ENCODE measurements at places on chromosomes 11 and 22.

- no peak for DNase-seq
These were observed 187.5 kb downstream of the IGLL1 start for GRCh38 chr22:23392420-23393121.

DNA sequence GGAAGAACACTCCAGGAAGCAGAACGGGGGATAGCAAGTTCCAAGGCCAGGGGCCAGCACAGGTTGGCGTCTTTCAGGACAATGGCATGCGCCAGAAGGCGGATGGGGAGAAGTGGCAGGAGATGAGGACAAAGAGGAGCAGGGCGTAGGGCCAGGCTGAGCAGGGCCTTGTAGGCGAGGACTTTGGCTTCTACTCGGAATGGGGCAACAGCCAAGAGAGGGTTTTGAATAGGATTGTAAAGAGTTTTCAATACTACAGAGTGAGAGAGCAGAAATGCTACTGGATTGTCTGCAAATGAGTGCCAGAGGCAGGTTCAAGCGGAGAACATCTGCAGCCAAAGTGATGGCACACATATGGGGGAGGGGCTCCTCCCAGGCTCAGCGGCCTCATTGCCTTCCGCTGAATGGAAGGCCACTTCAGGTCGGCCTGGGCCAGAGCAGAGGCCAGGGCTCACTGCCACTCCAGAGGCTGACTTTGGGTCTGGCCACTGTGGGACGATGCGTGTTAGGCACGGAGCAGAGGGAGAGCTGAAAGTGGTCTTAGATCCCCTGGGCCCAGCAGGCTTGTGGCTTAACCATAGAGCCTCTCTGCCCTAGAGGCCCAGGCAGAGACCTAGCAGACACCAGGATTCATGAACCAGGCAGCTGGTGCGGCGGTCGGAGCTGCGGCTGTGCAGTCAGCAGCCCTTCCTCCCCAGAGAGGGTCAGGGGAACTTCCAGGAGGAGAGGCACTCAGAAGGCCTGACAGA lies 118.2 kb downstream of the DSCAML1 start:
- no peak for DNase-seq

GRCh38 chr11:68962527-68963250 lies 18.1 kb downstream of the MRGPRD start:
- no peak for DNase-seq

GRCh38 chr11:57094181-57094935 lies 87.4 kb upstream of the LRRC55 start:
- DNase-seq: no peak

- no peak for DNase-seq
These were observed 635 bp upstream of the LDHA start for GRCh38 chr11:18393581-18394274.

Data from prostate gland (tissue), 2 donors.